ENCODE measurements at places on chromosomes 1 and 21.

- peak overlapping the region; percentile 20 for H3K27ac ChIP-seq
- peak; percentile 95 for DNase-seq
- no peaks in the 10 kb centered on the region for H3K36me3 ChIP-seq
- peaks cover 9% of the 10 kb centered on the region for H3K4me1 ChIP-seq
Measured at GRCh38 chr1:233326811-233327650, 493 bp upstream of the MAP3K21 start.

- H3K36me3 ChIP-seq = no peaks in the 10 kb centered on the region
- H3K4me1 ChIP-seq = no peaks in the 10 kb centered on the region
- no peak overlapping the region for H3K4me3 ChIP-seq
- no peak for DNase-seq
- H3K27me3 ChIP-seq = no peaks in the 10 kb centered on the region
Measured at GRCh38 chr1:217647791-217648190, 16.6 kb downstream of the SPATA17 start.

DNA sequence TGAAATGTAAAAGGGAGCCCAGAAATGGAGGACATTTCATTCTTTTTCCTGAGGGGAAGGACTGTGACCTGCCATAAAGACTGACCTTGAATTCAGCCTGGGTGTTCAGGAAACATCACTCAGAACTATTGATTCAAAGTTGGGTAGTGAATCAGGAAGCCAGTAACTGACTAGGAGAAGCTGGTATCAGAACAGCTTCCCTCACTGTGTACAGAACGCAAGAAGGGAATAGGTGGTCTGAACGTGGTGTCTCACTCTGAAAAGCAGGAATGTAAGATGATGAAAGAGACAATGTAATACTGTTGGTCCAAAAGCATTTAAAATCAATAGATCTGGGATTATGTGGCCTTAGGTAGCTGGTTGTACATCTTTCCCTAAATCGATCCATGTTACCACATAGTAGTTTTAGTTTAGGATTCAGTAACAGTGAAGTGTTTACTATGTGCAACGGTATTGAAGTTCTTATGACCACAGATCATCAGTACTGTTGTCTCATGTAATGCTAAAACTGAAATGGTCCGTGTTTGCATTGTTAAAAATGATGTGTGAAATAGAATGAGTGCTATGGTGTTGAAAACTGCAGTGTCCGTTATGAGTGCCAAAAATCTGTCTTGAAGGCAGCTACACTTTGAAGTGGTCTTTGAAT, 2.9 kb downstream of the RGS2 start:
- H3K4me3 ChIP-seq = no peak overlapping the region
- DNase-seq = no peak
- H3K27ac ChIP-seq = no peak overlapping the region
- peaks cover 5% of the 10 kb centered on the region for H3K36me3 ChIP-seq
- H3K4me1 ChIP-seq = no peaks in the 10 kb centered on the region

- no peaks in the 10 kb centered on the region for H3K36me3 ChIP-seq
- no peak overlapping the region for H3K4me3 ChIP-seq
- no peak for DNase-seq
Measured at GRCh38 chr1:214103778-214104177, 116.0 kb downstream of the PROX1 start.

- no peaks in the 10 kb centered on the region for H3K36me3 ChIP-seq
- no peaks in the 10 kb centered on the region for H3K27me3 ChIP-seq
- H3K4me1 ChIP-seq = no peaks in the 10 kb centered on the region
- no peak for DNase-seq
Measured at GRCh38 chr21:14120091-14120734, 90.5 kb downstream of the LIPI start.

GRCh38 chr21:34857874-34858273, 189.1 kb downstream of the CLIC6 start:
- no peak for DNase-seq
- no peaks in the 10 kb centered on the region for H3K27me3 ChIP-seq
- H3K4me3 ChIP-seq = no peak overlapping the region
- no peaks in the 10 kb centered on the region for H3K4me1 ChIP-seq
- H3K36me3 ChIP-seq = no peaks in the 10 kb centered on the region

DNA sequence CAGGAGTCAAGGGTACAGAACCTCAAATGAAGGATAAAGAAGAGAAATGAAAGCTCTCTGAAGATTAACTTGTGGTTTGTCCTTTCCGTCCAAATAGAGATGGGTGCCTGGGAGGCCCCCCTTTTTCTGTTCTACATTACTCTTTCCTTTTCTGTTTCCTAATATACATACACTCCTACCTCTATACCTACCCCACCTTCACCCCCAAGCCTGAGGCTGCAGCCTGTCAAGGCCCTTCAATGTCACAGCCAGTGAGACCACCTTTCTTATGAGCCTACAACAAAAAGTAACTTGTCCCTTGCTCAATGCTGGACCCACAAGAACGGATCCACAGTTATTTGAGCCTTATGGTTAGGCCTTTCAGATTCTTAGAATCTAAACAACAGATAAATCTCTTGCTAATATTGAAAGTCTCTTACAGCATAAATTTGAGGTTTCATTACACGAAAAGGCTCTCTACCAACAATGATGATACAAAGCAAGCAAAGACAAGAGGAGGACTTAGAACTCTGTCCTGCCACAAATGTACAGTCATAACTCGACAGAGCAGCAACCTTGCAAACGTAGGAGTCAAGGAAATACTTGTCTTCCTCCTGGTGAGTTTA, 4.1 kb upstream of the TRAF3IP3 start:
- H3K4me3 ChIP-seq = no peak overlapping the region
- H3K27me3 ChIP-seq = no peaks in the 10 kb centered on the region
- DNase-seq = no peak
- peaks cover 8% of the 10 kb centered on the region for H3K4me1 ChIP-seq

DNA sequence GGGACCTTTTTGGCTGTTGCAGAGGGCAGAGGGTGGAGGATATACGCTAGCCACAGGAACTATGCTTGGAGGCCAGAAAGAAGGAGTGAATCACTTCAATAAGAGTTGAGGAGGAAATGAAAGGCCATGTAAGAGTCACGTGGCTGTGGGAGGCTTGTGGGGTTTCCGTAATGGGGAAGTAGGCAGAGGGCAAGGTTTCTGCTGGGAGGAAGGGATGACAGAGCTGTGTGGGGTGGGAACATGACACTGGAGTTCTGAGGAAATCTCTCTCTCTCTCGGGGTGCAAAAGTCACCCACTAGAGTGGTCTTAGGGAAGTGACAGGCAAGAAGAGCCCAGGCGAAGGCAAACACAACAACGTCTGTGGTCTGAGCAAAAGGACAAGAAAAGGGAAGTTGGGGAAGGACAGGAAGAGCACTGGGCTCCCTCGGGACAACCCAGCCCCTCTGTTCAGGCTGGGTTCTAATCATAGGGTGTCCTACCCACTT, 3.9 kb upstream of the CD1C start:
- H3K4me3 ChIP-seq = no peak overlapping the region
- no peaks in the 10 kb centered on the region for H3K4me1 ChIP-seq
- no peaks in the 10 kb centered on the region for H3K27me3 ChIP-seq
- H3K36me3 ChIP-seq = no peaks in the 10 kb centered on the region
- DNase-seq = no peak
- no peak overlapping the region for H3K27ac ChIP-seq

DNA sequence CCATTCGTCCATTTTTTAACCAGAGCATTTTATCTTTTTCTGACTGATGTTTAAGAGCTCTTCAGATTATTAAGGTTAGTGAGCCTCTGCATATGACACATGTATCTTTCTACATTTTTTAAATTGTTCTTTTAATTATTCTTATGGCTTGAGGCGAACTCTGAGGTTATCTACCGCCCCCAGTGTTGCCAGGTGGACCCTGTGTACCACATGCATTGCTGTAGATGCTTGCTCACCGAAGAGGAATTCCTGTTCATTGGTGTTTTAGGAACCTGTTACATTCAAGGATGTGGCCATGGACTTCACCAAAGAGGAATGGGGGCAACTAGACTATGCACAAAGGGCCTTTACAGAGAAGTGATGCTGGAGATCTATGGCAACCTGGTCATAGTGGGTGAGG, 31.8 kb downstream of the ZNF684 start:
- no peak overlapping the region for H3K4me3 ChIP-seq
- H3K27me3 ChIP-seq = no peaks in the 10 kb centered on the region
- DNase-seq = no peak
- no peaks in the 10 kb centered on the region for H3K36me3 ChIP-seq

DNA sequence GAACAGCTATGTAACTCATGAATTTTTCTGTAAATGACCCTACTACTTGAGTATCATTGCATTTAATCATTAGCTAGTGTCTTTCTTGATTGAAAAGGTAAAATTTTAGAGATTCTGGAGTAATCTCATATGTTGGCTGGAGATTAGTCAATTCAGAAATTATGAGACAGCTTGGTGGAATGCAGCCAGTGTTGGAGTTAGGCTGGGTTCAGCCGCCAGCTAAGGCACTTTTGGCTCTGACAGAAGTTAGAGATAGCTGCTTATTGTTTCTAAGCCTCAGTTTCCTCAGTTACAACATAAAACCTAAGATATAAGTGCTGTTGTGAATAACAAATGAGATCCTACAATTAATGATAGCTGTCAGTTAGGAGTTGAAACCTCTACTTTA, 49.4 kb downstream of the TBCE start:
- H3K4me1 ChIP-seq = no peaks in the 10 kb centered on the region
- no peak overlapping the region for H3K4me3 ChIP-seq
- H3K27ac ChIP-seq = no peak overlapping the region
- DNase-seq = no peak
- H3K36me3 ChIP-seq = no peaks in the 10 kb centered on the region

- no peak overlapping the region for H3K4me3 ChIP-seq
- no peaks in the 10 kb centered on the region for H3K27me3 ChIP-seq
- peaks cover 5% of the 10 kb centered on the region for H3K36me3 ChIP-seq
Measured at GRCh38 chr1:62493656-62494055, 56.8 kb downstream of the USP1 start.

DNA sequence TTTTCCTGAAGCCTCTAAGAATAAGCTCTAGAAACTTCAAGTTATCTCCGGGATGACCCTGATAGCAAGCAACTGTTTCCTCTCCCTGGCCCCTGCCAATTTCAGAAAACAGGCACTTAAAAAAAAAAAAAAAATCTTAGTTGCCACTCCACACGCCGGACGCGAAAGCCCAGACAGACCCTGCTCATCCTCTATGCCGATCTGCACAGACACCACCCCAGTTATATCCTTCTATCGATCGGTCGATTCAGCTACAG, 1.7 kb downstream of the ANP32E start:
- H3K27me3 ChIP-seq = no peaks in the 10 kb centered on the region
- no peak for DNase-seq
- peak overlapping the region; percentile 88 for H3K4me3 ChIP-seq
- H3K36me3 ChIP-seq = no peaks in the 10 kb centered on the region

DNA sequence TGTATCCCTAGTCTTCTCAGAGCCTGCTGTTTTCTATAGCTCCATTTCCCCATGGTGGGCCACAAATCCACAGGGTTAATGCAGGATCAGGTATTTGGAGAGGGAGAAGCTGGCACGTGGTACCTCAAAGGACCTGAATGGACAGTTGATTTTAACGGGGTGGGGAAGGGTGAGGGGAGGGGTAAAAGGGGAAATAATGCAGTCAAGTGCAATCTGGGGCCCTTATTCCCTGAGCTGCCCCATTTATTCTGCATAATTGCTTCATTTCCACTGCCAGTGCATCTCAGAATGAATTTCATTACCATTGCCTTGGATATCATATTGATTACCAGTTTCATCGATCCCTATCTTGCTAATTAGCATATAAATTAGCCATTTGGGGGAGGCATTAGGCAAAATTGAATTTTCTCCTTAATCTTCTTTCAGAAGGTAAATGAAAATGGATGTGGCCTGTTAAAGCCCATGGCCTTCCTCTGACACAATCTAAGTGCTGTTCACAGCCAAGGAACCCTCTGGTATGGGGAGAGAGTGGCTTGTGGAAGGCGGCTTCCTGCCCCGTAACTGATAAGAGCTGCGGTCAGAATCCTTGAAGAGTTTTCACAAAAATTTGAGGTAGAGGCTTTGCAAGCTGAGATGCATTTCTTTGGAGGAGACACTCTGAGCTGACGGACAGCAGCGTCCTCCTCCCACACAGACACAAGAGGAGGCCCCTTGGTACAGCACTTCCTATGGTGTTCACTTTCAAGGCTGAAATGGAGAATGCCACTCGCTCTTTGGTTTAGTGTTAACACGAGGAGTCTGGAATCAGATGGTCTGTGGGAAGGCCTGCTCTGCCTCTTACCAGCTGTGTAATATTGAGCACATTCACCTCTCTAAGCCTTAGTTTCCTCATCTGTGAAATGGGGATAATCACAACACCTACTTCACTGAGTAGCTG, 34.4 kb downstream of the PHC2 start:
- DNase-seq = no peak
- no peaks in the 10 kb centered on the region for H3K27me3 ChIP-seq
- peaks cover 4% of the 10 kb centered on the region for H3K4me1 ChIP-seq
- H3K36me3 ChIP-seq = no peaks in the 10 kb centered on the region
- no peak overlapping the region for H3K27ac ChIP-seq

DNA sequence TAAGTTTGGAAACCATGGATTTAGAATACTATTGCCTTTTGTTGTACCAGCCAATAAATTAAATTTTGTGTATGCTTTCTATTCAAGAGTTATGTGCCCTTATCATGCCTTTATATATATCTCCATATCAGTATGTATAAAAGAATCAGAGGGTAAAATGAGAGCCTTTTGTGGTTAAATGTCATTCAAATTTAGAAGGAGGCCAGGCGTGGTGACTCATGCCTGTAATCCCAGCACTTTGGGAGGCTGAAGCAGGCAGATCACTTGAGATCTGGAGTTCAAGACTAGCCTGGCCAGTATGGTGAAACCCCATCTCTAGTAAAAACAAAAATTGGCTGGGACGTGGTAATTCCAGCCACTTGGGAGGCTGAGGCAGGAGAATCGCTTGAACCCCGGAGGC, 88.9 kb downstream of the XPR1 start:
- no peaks in the 10 kb centered on the region for H3K36me3 ChIP-seq
- no peak for DNase-seq
- H3K27me3 ChIP-seq = no peaks in the 10 kb centered on the region
- H3K4me1 ChIP-seq = peaks cover 2% of the 10 kb centered on the region
- H3K4me3 ChIP-seq = no peak overlapping the region

DNA sequence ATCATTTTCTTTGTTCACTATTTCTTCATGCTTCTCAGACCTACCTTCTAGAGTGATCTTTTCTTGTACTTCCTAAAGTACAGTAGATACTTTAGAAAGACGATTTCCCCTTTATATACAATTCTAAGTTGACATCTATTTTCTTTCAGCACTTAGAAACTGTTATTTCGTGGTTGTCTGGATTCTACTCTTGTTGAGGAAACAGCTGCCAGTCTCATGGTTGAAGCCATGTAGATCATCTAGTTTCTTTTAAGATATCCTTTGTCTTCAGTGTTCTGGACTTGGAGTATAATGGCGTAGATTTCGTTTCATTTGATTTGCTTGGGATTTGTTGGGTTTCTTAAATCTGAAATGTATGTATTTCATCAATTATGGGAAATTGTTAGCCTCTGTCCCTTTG, 67.6 kb downstream of the PKN2 start:
- no peak overlapping the region for H3K4me3 ChIP-seq
- no peak overlapping the region for H3K27ac ChIP-seq
- H3K4me1 ChIP-seq = no peaks in the 10 kb centered on the region
- no peaks in the 10 kb centered on the region for H3K27me3 ChIP-seq

- no peaks in the 10 kb centered on the region for H3K4me1 ChIP-seq
- H3K36me3 ChIP-seq = no peaks in the 10 kb centered on the region
- DNase-seq = peak; percentile 29
- H3K27me3 ChIP-seq = no peaks in the 10 kb centered on the region
- no peak overlapping the region for H3K4me3 ChIP-seq
Measured at GRCh38 chr21:45512626-45513002, 29.6 kb downstream of the SLC19A1 start.
